ENCODE measurements at places on chromosomes 5 and 9.

DNA sequence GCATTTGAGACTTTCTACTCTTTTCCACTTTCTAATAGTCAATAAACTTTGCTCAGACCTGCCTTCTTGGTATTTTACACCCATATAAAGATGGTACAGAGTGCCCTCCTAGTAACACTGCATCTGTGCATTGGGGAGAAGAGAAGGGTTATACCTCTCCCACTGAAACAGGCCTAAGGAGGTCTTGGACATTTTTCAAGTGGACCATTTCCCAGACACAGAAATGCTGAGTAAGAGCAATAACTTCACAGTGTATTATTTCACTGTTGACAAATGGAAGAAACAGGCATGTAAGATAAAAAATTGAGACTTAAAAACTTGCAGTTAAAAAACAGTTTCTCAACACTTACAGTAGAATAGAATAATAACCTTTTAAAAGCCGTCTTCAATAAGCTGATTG, 1224.0 kb upstream of the CDH18 start:
- no peak for DNase-seq

DNA sequence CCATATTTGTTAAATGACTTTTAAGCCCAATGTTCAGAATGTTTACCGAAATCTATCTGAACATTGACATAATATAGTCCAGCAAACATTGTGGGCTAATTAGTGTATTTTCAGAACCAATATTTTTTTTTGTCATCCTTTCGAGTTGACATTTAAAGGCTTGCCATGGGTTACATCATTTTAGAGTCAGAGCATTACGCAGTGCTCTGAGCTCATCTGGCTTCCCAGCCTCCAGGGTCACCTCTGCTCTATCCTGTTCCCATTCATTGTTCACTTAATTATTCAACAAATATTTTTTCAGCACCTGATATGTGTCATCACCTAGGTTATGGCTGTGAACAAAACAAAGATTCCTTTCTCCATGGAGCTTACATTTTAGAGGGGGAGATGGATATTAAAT, 80.2 kb downstream of the SREK1 start:
- DNase-seq, result no peak

DNA sequence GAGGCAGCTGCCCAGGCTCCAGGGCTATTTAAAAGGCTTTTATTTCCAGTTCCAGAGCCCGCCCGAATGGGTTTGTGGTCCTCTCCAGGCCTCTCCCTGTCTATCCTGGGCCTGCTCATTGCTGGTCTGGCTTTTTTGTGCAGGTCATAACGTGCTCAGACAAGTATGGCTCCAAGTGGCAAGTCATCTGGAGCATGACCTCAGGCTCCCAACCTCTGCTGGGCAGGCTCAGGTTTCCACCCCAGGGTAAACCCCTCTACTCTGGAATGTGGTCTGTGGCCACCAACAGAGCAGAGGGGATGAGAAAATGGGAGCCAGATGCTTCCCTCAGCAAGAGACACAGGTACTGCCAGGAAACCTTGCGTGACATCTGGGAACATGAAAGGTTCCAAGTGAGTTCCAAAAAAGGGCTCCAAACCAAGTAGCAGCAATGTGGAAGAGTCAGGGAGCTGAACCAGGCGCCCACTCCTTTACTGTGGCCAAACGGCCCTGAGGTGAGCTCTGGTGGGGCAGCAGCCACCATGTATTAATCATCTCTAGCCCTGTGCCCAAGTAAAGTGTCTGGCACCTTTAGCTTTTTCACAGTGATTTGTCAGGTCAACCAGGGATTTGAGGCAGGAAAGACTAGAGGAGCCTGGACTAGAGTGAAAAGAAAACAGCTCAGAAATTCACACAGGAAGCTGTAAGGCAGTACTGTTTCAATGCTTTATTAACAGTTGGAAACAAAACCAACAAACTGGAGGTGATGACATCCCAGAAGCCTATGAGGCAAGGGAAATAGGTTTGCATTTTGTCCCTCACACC, 25.7 kb downstream of the PCDHGC5 start:
- DNase-seq, result peak; percentile 66

- no peak for DNase-seq
These were observed 17.3 kb downstream of the LMAN2 start for GRCh38 chr5:177334155-177334551.

DNA sequence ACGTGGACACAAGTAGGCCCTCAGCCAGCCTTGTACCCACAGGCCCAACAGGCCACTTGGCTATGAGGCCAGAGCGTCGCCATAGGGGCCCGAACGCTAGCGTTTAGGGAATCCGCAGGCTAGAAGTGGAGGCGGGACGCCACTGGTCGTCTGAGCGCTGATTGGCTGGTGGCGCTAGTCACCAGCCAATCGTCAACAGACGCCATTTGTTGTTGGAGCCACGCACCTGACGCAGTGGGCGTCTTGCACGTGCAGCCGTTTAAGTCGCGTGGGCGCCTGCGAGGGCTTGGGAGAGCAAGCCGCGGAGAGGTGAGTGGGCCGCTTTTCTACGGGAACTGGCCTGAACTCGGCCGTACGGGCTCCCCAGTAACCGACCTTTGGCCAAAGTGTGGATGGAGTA, at the start of gene DDX4:
DDX4 (plus strand) TSS at position 269 of the 400 bp plus-strand sequence. CDS start 903 bp downstream, outside the sequence.
- no peak for DNase-seq
